A549 treated with dexamethasone at 1 μM for 4 hours (cell line): ENCODE measurements at places on chromosomes 6 and 20. TPM values are rescaled to one million over a fixed set of nuclear protein-coding genes. Genes with fewer than 3 reads are reported as not detected.

The TMEM63B gene
- 10.3 to 16.8 TPM (median 16.0 TPM) in 5 replicates for total RNA-seq

The HBS1L gene
- 33.6 to 37.5 TPM (median 35.5 TPM) in 5 replicates for total RNA-seq

The C20orf144 gene
- 0.08 to 0.15 TPM (median 0.09 TPM) in 5 replicates for total RNA-seq

The CHRNA4 gene
- 0.28 to 1.3 TPM (median 0.61 TPM) in 5 replicates for total RNA-seq

The RGS17 gene
- total RNA-seq: 4.2 to 7.3 TPM (median 6.5 TPM) in 5 replicates

The RBM12 gene
- total RNA-seq: 65.9 to 125 TPM (median 113 TPM) in 5 replicates

The BCLAF1 gene
- 64.8 to 100 TPM (median 87.1 TPM) in 5 replicates for total RNA-seq

The CST4 gene
- not detected in 5 replicates for total RNA-seq

The BTNL2 gene
- not detected in 5 replicates for total RNA-seq

The HLA-DOB gene
- 0.08 to 0.21 TPM (median 0.09 TPM) in 3 of 5 replicates, not detected in the others for total RNA-seq

The ENPP5 gene
- not detected in 5 replicates for total RNA-seq

The MACROD2 gene
- 0.26 to 0.64 TPM (median 0.51 TPM) in 5 replicates for total RNA-seq

The SULF2 gene
- total RNA-seq: 18.9 to 27.8 TPM (median 26.2 TPM) in 5 replicates
